Activated T-helper 1 cell treated with anti-CD3 and anti-CD28 coated beads, Interleukin-2, amount 50 U/mL, for 16 hours (primary cell): ENCODE measurements at places on chromosomes 3 and 15.

- DNase-seq: no peak
These were observed 15.1 kb downstream of the CTSH start for GRCh38 chr15:78929536-78930264.

DNA sequence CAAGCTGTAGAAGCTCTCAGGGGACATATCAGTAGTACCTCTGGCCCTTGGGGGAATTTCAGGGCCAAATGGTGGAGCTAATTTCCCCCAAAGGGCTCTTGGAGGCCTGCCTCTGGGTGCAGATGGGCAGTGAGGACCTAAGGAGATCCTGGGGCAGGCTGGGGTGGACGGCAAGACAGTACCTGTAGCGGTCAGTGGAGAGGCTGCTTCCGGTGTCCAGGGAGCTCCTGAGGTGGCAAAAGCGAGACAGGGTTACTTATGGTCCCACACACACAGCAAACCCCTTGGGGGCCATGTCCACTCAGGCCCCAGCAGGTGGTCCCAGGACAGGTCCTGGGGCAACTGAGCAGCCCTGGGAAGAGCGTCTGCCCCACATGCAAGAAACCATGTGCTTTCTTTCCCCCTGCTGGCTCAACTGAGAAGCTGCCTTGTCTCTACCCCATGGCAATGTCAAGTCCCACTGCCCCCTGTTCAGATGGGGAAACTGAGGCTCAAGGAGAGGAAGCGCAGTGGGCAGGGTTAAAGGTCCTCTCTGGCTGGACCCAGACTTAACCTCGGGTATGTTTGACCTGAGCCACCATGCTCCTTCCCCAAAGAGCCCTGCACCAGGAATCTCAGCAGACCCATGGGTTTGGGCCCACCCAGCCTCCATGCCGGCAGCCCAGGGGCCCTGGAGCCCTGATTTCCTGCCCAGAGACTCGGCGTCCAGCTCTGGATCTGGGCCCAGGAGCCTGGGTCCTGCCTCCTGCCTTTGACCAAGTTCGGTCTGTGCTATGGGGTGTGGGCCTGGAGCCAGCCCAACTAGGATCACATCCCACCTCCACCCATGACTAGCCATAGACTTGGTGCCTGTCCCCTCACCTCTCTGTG is 25.7 kb downstream of the IQSEC1 start:
- DNase-seq: no peak

DNA sequence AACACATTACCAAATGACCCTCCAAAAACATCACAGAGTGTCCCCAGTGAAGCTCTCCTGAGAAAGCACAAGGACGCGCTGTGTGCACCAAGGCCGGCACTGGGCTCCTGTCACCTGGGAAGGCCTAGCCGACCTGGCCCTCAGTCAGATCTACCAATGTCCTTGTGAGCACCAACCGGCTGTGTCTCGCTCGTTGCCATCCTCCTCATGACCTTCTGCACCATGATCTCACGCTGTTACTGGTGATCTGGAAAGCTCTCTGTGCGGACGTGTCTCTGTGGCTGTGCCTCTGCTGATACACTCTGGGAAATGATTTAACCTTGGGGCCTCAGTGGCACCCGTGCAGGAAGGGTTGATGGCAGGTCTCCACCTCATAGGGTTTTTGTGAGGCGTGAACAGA is 24.2 kb downstream of the ZXDC start:
- DNase-seq: no peak

DNA sequence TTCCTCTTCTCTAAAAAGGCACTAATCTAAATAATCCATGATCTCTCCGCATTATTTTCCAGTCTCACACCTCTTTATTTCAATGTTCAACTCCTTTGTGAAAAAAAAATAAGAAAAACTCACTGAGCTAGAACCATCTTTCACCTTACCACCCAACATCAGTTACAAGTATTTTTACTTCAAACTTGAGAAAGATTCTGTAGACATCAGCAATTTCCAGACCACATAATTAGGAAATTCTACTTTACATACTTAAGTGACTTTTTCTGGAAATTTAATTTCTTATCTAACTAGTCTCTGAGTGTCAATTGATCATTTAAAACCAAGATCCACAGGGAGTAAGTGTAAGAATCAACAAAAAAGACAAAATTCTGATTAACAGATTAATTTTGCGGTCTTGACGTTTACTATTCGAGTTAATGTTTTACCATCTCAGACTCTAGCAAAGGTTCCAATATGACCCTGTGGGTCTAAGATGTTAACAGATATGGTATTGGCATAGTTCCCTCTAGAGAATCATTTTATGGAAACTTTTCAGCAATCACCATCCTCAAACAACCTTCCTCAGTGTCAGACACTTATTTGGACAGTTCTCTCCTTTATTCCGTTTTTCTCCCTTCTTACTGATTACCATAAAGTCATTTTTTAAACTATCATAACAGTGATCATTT is 5.1 kb downstream of the ATP13A3 start:
- no peak for DNase-seq
